ENCODE measurements at places on chromosomes 5 and 9. TPM values are rescaled to one million over a fixed set of nuclear protein-coding genes. Genes with fewer than 3 reads are reported as not detected.

GRCh38 chr5:13866792-13867191, 77.7 kb downstream of the DNAH5 start:
- H3K27me3 ChIP-seq, result no peaks in the 10 kb centered on the region
- no peak overlapping the region for H3K4me3 ChIP-seq
- H3K36me3 ChIP-seq, result no peaks in the 10 kb centered on the region

GRCh38 chr9:1514776-1515363, 464.7 kb downstream of the DMRT2 start:
- no peak for DNase-seq
- no peaks in the 10 kb centered on the region for H3K27me3 ChIP-seq
- no peaks in the 10 kb centered on the region for H3K36me3 ChIP-seq
- H3K4me3 ChIP-seq, result no peak overlapping the region
- no peak overlapping the region for H3K27ac ChIP-seq

DNA sequence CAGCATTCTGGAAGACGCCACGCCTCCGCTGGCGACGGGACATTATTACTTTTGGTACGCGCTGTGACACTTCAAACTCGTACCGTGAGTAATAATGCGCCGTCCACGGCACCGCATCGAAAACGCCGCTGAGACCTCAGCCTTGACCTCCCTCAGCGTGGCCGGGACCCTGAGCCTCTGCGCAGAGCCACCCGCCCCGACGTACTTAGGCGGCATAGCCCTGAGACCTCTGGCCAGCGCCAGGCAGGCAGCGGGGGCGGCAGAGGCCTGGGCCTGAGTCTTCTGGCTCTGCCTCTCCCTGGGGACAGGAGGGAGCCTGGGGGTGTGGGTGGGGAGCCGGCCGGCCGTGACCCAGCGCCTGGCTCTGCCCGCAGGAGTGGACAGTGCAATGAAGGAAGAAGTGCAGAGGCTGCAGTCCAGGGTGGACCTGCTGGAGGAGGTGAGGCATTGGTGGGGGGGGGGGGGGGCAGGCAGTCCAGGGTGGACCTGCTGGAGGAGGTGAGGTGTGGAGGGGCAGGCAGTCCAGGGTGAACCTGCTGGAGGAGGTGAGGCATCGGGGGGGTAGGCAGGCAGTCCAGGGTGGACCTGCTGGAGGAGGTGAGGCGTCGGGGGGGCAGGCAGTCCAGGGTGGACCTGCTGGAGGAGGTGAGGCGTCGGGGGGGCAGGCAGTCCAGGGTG, 8.0 kb downstream of the EGFL7 start:
- no peak for DNase-seq
- H3K36me3 ChIP-seq, result no peaks in the 10 kb centered on the region
- no peak overlapping the region for H3K4me3 ChIP-seq
- no peaks in the 10 kb centered on the region for H3K4me1 ChIP-seq

- H3K4me3 ChIP-seq, result no peak overlapping the region
- no peaks in the 10 kb centered on the region for H3K36me3 ChIP-seq
- DNase-seq, result no peak
These were observed 231.4 kb downstream of the PDE4D start for GRCh38 chr5:59661954-59662615.

DNA sequence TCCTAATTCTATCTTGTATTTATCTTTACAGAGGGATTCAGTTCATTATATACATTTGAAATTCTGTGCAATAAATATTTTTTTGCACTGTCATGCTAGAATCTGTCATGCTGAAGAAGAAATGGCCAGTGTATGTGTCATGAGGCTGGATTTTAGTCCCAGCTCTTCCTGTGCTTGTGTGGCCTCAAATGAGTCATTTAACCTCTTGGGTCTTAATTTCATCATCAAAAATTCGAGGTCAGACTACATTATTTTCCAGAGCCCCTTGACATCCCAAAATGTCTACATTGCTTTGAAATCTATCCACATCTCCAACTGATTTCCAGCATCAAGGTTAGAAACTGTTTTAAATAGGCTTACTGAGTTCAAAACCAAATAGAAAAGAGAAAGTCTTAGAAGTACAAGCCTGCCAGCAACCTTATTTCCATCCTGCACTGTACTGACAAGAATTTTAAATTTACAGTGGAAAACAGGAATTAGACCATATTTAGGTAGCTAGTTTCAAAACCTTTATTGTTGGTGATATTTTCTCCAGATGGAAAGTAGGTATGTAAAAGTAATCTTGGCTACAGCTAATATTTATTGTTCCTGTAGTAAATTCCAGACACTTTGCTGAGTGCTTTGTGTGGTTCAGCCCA, 96.7 kb upstream of the MAMDC2 start:
- H3K27ac ChIP-seq, result no peak overlapping the region
- H3K36me3 ChIP-seq, result no peaks in the 10 kb centered on the region
- no peaks in the 10 kb centered on the region for H3K27me3 ChIP-seq
- no peak overlapping the region for H3K4me3 ChIP-seq

GRCh38 chr5:45533663-45534062, 162.5 kb downstream of the HCN1 start:
- H3K27me3 ChIP-seq, result no peaks in the 10 kb centered on the region
- peaks cover 2% of the 10 kb centered on the region for H3K4me1 ChIP-seq
- H3K27ac ChIP-seq, result no peak overlapping the region
- no peak overlapping the region for H3K4me3 ChIP-seq
- H3K36me3 ChIP-seq, result no peaks in the 10 kb centered on the region
- DNase-seq, result no peak

- no peak for DNase-seq
- H3K4me1 ChIP-seq, result no peaks in the 10 kb centered on the region
- H3K27me3 ChIP-seq, result no peaks in the 10 kb centered on the region
- H3K4me3 ChIP-seq, result no peak overlapping the region
- no peak overlapping the region for H3K27ac ChIP-seq
- H3K36me3 ChIP-seq, result peaks cover 27% of the 10 kb centered on the region
These were observed 13.4 kb upstream of the ZCCHC9 start for GRCh38 chr5:81288021-81288433.

DNA sequence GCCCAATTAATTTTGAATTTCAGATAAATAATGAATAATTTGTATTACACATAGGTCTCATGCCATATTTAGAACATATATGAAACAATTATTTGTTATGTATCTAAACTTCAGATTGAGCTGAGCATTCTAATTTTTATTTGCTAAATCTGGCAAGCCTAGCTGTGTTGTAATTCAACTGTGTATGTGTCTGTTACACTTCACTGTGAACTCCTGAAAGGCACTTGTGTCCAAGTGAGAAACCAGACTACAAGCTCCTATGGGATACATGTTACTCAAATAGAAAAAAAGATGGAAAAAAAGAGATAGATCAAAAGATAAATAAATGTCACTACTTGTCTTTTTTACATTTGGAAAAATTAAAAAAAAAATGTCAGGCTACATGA, 56.5 kb upstream of the ANKRD55 start:
- no peak overlapping the region for H3K27ac ChIP-seq
- DNase-seq, result no peak
- H3K36me3 ChIP-seq, result no peaks in the 10 kb centered on the region
- no peak overlapping the region for H3K4me3 ChIP-seq
- peaks cover 3% of the 10 kb centered on the region for H3K4me1 ChIP-seq

- no peaks in the 10 kb centered on the region for H3K36me3 ChIP-seq
- H3K27me3 ChIP-seq, result no peaks in the 10 kb centered on the region
- no peak for DNase-seq
- no peaks in the 10 kb centered on the region for H3K4me1 ChIP-seq
These were observed 67.0 kb upstream of the SIMC1 start for GRCh38 chr5:176171171-176171760.

DNA sequence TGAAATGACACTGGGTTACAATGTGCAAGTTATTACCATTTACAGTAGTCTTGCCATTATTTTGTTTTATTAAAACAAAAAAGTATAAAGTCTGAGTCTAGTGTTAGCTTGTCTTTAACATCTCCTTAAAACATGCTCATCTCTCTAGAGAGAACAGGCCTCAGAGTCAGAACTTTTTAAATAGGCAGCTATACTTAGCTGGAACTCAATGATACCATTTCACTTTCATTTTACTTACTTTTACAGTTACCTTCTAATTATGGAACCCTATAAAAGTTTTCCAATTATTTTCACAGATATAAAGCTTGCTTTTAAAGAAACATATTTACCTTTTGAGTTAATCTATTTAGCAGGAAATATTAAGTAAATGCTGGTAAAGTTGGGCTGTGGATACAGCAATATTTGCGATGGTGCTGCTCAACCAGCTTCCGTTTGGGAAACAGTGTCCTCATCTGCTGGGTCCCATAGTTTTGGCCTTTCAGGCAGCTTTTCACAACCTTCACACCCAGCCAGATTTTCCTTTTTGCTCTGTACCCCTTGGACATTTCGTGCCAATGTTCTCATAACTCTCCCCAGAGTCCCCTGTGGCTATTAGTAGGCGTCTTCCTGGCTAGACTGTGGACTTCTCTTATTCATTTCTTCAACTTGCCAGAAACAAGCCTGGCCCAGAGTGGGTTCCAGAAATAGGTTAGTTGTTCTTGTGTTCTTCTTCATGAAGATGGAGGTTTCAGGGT, 36.3 kb upstream of the UBTD2 start:
- no peaks in the 10 kb centered on the region for H3K36me3 ChIP-seq
- no peaks in the 10 kb centered on the region for H3K27me3 ChIP-seq
- no peak overlapping the region for H3K4me3 ChIP-seq
- no peak for DNase-seq
- H3K27ac ChIP-seq, result no peak overlapping the region
- H3K4me1 ChIP-seq, result no peaks in the 10 kb centered on the region

- H3K4me3 ChIP-seq, result no peak overlapping the region
- H3K27me3 ChIP-seq, result no peaks in the 10 kb centered on the region
- H3K4me1 ChIP-seq, result peaks cover 6% of the 10 kb centered on the region
- no peak overlapping the region for H3K27ac ChIP-seq
- no peaks in the 10 kb centered on the region for H3K36me3 ChIP-seq
These were observed 35.7 kb upstream of the GABRP start for GRCh38 chr5:170747851-170748250.

- H3K27me3 ChIP-seq, result no peaks in the 10 kb centered on the region
- H3K4me1 ChIP-seq, result no peaks in the 10 kb centered on the region
- H3K4me3 ChIP-seq, result no peak overlapping the region
- no peaks in the 10 kb centered on the region for H3K36me3 ChIP-seq
- no peak overlapping the region for H3K27ac ChIP-seq
- DNase-seq, result no peak
These were observed 24.6 kb downstream of the PDZD2 start for GRCh38 chr5:31663519-31663918.

GRCh38 chr9:77024776-77025545, 5.5 kb downstream of the FOXB2 start:
- peaks cover 14% of the 10 kb centered on the region for H3K4me1 ChIP-seq
- peaks cover 29% of the 10 kb centered on the region for H3K27me3 ChIP-seq
- no peak overlapping the region for H3K4me3 ChIP-seq
- no peaks in the 10 kb centered on the region for H3K36me3 ChIP-seq

- peak; percentile 53 for DNase-seq
- no peaks in the 10 kb centered on the region for H3K36me3 ChIP-seq
- H3K4me3 ChIP-seq, result peak within 1 kb of the TSS; percentile 65
- no peak within 1 kb of the TSS for H3K27ac ChIP-seq
- peaks cover 16% of the 10 kb centered on the region for H3K27me3 ChIP-seq
- peaks cover 6% of the 10 kb centered on the region for H3K4me1 ChIP-seq
These were observed at the start of gene SEPTIN8 for GRCh38 chr5:132777209-132778069. SEPTIN8 (minus strand) TSS chr5:132777239; CDS start chr5:132777137, 102 bp downstream.

DNA sequence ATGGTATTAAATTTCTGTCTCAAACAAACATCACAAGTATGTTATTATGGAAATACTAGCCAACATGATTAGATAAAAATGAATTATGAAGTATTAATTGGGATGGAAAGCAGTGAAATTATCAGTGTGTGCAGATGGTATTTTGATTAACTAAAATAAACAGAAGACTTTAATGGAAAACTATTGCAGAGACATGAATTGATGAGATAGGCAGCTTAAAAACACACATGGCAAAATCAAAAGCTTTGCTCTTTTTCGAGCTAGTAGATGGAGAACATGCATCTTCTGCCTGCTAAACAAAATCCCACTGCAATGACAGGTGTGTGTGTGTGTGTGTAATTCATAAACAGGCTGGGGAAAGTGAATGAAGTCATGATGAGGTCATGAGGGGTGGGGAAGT, 426.2 kb downstream of the MTRR start:
- no peaks in the 10 kb centered on the region for H3K4me1 ChIP-seq
- DNase-seq, result no peak
- H3K27ac ChIP-seq, result no peak overlapping the region
- H3K36me3 ChIP-seq, result no peaks in the 10 kb centered on the region

- no peak for DNase-seq
- no peak overlapping the region for H3K27ac ChIP-seq
- no peaks in the 10 kb centered on the region for H3K4me1 ChIP-seq
- H3K27me3 ChIP-seq, result no peaks in the 10 kb centered on the region
These were observed 68.6 kb downstream of the ERMP1 start for GRCh38 chr9:5764130-5764868.

DNA sequence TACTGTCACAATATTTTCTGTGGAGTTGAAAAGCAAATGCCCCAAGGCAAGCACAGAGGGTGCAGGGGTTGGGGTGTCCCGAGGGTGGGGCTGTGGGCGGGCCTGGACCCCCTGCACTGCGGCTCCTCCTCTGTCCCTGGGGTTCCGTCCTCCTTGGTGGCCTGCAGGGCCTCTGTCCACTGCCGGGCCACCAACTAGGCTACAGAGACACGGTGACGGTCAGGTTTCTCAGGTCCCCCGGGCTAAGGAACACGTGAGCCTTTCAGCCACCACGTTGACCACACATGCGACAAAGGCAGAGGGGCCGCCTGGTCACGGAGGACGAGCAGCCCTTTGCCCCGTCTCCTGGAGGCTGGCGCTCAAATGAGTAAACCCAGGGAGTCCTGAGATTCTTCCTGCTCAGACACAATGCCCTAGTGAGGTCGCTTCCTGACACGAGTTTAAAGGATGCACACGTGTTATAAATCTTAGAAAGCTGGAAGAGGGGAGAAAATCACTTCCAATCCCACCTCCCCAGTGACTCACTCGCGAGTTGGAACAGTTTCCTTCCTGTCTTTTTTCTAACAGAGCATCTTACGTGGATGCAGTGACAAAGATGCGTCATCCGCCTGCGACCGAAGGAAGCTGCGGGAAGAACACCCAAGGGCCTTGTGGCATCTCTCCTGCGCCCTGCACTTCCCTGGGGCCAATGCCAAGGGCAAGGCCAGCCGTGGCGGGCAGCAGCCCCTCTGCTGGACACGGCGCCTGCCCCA, 24.8 kb upstream of the OBP2B start:
- no peak overlapping the region for H3K4me3 ChIP-seq
- H3K27me3 ChIP-seq, result no peaks in the 10 kb centered on the region
- H3K4me1 ChIP-seq, result no peaks in the 10 kb centered on the region
- no peak overlapping the region for H3K27ac ChIP-seq

DNA sequence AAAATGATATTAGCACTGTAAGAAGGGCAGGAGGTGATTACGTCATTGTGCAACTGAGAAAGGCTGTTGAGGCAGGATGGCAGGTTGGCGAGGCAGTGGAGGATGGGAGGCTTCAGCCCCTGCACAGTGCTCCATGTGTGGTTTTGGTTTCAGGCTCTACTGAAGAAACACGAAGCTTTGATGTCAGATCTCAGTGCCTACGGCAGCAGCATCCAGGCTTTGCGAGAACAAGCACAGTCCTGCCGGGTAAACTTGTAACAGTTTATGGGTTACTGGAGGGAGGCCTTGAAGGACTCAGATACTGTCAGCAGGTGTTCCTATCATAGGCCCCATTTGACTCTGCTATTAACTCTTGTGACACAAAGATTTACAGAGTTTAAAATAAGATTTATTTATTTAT, 35.1 kb downstream of the SPTAN1 start:
- H3K4me3 ChIP-seq, result no peak overlapping the region
- no peaks in the 10 kb centered on the region for H3K27me3 ChIP-seq
- peaks cover 93% of the 10 kb centered on the region for H3K36me3 ChIP-seq
- no peak for DNase-seq

Gene TLR4
- total RNA-seq, result 0.07 TPM

Gene CYFIP2
- 84.5 TPM for total RNA-seq

Gene MXD3
- 10.9 TPM for total RNA-seq

Gene SH2D3C
- total RNA-seq, result 1.3 TPM

Gene CDC20B
- 0.18 TPM for total RNA-seq
